ENCODE measurements at places on chromosomes 16 and 17.

GRCh38 chr17:81125573-81126081 is 39.7 kb upstream of the PVALEF start:
- DNase-seq: no peak

- DNase-seq: no peak
Measured at GRCh38 chr17:79117905-79118487, 43.4 kb downstream of the ENGASE start.

GRCh38 chr17:79558091-79558900 is 52.6 kb downstream of the RBFOX3 start:
- no peak for DNase-seq

GRCh38 chr17:82889496-82890338 is 49.9 kb upstream of the ZNF750 start:
- no peak for DNase-seq

- DNase-seq: no peak
Measured at GRCh38 chr17:62778990-62779681, 29.0 kb downstream of the MARCHF10 start.

DNA sequence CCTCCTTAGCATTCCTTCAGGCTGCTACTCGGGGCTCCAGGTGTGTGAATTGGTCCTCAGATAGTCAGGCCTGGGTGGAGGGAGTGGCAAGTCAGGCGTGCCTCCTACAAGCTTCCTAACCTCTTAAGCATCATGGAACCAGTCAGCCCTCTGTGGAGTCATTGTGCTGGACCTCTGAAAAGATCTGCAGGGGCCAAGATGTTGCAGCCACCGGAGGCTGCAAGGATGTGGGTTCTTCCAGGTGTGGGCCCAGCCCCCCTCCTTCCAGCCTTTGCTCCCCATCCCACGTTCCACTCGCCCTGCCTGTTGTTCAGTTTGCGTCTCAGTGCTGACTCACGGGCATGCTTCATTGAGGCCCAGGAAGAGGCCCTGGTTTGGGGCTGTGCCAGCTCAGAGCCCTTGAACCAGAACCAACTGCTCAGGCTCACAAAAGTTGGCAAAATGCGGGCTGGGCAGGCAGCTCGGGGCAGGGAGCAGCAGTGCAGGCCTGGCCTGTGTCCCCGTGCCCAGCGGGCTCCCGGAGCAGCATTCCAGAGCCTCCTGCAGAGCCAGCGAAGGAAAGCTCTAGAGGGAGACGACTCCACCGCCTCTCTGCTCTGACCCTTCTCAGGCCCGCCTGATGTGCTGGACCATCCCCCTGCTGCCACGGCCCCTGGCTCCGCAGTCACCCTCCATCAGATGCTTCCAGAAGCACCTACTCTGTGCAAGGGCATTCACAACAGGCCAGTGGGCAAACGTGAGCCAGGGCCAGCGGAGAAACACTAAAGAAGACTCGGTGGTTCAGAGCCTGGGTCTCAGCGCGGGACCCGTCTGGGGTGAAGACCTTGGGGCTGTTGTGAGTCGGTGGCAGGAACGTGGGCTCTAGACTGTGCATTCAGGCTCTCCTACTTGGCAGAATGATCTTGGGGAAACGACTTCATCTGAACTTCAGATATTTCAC is 7.5 kb downstream of the LDHD start:
- DNase-seq: no peak

DNA sequence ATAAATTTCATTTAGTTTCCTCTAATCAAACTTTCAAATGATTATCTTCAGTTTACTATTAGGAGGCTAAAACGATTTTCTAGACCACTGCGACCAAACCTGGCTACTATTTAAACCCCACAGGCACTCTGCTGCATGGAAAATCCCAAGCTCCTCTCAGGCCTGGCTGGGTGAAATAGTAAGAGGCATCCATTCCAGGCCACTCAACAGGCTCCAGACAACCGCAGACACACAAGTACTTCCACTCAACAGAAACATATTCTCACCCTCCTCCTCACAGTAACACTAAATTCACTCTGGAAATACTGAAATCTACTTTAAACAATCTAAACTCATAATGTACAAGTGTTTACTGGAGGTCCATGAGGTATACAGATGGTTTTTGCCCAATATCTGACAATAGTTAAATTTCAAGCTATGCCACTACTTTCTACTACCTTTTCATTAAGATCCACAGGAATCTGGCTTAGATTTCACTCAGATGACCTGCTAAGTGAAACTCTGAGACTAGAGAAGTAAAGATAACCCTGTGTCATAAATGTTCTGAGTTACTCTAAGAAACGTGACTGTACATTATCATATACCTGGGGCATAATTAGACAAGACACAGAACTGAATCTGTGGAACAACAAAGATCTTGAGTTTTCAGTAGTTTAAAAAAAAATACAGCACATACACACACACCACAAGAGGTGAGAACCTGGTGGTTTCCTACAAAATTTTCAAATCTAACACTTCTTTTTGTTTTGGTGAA is 10.4 kb downstream of the VPS53 start:
- DNase-seq: no peak

GRCh38 chr16:70715055-70715858 is 29.4 kb upstream of the MTSS2 start:
- peak; percentile 52 for DNase-seq

DNA sequence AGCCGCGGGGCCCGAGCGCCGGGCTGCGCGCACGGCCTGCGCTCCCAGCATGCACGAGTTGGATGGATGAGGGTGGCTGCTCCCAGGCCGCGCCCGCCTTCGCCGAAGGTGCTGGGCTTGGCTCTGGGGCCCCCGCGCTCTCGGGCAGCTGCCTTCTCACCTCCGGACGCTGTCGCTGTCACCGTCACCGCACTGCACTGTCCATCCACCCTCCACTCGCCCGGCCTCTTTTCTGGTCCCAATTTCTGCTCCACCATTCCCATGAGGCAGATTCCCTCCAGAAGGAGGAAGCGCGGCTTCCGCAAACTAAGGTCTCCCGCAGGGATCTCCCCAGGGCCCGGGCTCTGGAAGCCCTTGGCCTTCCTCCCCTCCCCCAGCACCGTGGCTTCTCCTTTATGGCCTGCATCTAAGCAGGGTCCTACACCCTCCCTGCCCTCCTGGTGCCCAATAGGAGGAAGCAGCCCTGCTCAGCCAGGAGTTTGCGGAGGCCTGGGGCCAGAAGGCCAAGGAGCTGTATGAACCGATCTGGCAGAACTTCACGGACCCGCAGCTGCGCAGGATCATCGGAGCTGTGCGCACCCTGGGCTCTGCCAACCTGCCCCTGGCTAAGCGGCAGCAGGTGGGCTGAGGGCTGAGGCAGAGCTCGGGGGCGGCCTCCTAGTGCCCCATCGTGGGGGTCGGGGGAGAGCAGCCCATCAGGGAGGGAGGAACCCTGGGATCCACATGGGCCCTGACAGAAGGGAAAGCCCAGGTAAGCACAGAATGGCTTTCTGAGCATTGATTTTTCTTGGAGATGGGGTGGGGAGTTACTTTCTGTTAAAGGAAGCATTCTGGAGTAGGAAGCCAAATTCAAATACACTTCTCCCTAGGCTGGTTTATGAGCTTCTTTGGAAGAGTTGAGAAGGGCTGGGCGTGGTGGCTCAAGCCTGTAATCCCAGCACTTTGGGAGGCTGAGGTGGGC is 899 bp downstream of the ACE start:
- DNase-seq: no peak

GRCh38 chr16:19733551-19733950 is 15.5 kb downstream of the IQCK start:
- DNase-seq: no peak

DNA sequence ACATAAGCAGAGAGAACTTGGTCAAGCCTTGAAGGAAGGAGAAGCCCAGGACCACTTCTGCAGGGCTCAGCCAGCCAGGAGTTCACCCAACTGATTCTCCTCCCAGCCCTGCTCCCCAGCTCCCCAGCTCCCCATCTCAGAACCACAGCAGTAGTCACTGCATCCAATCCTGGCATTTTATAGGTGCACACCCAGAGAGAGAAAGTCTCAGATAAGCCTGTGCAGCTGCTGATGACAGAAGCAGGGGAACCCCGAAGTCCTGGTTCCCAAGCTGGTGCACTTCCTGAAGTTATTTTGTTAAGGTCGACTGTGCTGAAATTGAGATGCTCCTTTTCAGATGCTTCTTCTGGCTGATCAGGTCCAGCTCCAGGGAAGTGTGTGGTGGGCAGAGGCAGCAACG is 6.6 kb downstream of the RNF112 start:
- DNase-seq: no peak

- no peak for DNase-seq
Measured at GRCh38 chr17:72393553-72393952, 272.7 kb downstream of the SOX9 start.

GRCh38 chr17:36532435-36532975 is 2.2 kb downstream of the MYO19 start:
- no peak for DNase-seq

Data from lung microvascular endothelial cell (primary cell).